ENCODE measurements at places on chromosomes 5 and 9.
A peak's percentile ranks its signal among the peaks of the same experiment; 100 is the strongest.

- no peak for DNase-seq
Observed at GRCh38 chr5:59065554-59065953, 482.7 kb downstream of the RAB3C start.

GRCh38 chr5:102753889-102754766 is 977 bp upstream of the PAM start:
- no peak for DNase-seq

DNA sequence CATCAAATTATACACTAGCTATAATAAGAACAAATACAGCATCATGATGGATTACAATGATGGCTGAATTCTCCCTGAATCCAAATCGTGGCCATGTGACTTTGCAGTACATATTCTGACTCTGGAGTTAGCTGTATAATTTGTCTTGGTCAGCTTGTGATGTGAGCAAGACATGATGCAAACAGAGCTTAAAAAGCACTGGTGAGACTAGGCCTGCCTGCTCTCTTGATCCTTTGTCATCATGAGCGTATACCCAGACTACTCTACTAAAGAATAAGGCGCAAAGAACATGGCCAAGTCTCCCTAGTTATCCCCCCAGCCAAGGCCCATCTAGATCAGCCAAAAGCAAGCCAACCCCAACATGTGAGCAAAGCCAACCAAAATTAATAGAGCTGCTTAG is 34.7 kb upstream of the IFNE start:
- DNase-seq: no peak

DNA sequence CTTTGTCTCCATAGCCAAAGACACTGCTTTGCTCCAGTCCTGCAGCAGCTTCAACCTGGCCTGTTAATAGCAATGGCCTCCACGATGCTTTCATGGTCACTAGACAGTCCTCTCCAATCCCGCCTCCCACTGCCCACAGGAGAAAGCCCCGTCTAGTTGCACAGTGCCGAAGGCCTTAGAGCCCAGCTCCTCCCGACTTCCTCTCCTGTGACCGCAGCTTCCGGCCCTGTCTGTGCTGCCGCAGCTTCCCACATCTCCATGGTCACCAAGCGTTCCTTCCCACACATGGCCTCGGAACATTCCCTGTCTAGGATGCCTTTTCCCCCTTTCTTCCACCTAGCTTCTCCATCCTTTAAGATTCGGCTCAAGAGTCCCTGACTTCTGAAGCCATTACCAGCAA is 23.4 kb downstream of the PCA3 start:
- DNase-seq: no peak

GRCh38 chr9:117744369-117744768 is 40.2 kb downstream of the TLR4 start:
- DNase-seq: no peak

DNA sequence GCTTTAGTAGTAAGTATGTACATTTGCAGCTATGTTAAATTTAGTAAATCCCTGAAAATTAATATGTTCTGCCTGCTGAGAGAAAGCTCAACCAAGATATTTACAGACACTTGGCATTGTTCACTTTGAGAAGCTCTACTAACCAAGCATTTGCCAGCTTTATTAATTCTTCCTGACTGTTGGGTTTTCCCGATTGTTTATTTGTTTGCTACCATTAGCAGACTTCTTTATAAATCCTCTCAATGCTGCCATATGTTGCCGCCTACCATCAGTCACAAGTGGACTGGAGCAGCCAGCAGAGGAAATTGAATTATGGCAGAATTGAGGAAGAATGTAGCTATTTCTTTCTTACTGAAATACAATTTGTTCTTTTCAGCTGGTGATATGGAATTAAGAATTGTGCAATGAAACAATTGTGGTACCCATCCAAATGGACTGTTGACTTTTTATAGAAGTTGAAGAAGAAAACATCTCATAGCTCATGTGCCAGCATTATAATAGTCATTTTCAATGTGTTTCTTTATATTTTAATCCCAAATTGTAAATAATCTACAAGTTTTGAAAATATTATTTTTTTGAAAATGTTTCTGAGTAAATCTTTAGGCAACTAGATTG is 588.7 kb upstream of the CDH6 start:
- DNase-seq: no peak

- no peak for DNase-seq
Observed at GRCh38 chr5:124410539-124411488, 335.6 kb downstream of the ZNF608 start.

- DNase-seq: no peak
Observed at GRCh38 chr5:127723571-127723970, 20.4 kb downstream of the CCDC192 start.

- no peak for DNase-seq
Observed at GRCh38 chr9:36878986-36879982, 154.8 kb downstream of the PAX5 start.

GRCh38 chr5:174642816-174643405 is 81.5 kb upstream of the MSX2 start:
- DNase-seq: no peak

DNA sequence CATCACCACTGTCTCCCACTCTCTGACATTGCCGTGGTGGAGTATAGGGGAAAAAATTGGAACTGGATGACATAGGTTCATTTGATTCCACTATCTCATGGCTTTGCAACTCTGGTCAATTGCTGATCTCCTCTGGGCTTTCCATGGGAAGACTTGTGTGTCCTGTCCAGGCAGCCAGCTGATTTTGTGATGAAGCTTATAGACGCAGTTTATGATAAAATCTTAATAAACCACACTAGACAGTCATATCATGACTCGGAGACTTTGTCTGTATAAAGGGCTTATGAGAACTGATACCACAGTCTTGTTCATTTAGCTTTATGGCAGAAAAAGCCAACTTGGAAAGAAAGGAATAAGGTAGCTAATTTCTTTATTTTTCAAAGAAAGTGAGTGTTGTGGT is 296.5 kb downstream of the MAST4 start:
- no peak for DNase-seq

DNA sequence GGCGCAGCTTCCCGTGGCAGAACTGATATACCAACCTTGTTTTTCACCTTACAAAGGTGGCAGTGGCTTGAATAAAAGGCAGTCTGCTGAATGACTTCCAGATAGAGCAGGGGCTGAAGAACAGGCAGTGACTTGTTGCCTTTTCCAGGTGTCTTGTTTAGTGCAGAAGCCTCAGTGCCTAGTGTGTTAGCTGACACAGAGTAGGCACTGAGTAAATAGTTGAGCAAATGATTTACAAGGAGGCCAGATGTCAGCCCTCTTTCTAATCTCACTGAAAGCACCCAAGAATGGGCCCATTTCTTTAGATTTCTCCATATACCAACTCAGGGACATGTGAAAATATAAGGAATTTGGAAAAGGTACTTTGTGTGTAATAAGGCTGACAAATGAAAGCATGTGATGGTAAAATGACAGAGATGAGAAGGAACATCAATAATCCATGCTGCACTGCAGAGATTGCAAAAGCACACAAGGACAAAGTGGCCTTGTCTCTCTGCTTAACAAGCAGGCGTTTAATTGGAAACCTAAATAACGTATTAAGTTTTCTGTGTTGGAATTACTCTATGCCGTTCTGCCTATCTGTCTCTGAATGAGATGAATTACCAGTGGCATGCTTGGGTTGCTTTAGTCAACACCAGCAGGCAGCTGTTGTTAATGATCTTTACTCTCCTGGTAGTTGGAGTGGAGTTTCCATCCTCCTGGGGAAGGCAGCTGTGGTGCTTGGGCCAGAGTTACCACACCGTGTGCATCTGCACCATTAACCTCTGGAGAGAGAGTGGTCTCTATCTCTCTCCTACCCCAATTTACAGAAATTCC is 360.1 kb upstream of the C9orf72 start:
- no peak for DNase-seq

GRCh38 chr5:122602700-122603099 is 172.2 kb upstream of the SNX2 start:
- no peak for DNase-seq

- DNase-seq: no peak
Observed at GRCh38 chr5:6365977-6366590, 12.3 kb downstream of the MED10 start.

- DNase-seq: no peak
Observed at GRCh38 chr9:20562051-20562450, 60.2 kb downstream of the MLLT3 start.

- no peak for DNase-seq
Observed at GRCh38 chr5:154793599-154794524, 38.7 kb downstream of the LARP1 start.

DNA sequence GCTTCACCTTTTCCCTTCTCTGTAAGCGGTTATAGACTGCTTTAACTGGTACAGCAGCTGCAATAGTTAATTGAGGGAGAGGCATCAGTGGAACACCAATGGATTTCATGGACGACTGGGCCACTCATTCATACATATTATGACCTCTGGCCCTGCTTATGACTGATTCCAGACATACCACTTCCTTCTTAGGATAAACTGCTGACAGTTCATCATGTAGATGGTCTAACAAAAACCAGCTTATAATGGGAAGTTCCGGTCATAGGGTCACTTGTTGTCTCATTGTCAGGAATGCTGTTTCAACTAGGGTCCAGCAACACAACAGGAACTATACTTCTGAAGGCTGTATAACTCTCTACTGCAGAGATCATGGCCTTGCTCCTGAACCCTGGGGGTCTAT is 265.2 kb upstream of the RASA1 start:
- no peak for DNase-seq

DNA sequence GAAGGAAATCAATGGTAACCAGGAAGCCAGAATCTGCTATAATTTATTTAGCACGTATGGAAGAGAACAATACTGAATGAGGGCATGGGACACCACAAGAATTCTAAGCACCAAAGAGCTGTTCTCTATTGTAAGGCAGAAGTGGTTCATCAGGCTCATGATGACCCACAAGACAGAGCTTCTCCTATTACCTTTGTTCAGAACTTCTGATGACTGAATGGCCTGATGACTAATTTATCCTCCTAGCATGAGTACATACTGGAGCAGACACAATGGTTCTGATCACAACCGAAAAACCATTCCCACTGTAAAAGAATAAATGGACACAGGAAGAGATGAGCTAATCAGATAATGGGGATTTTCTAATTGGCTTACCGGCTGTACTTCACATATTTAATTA is 329.8 kb upstream of the PDE4D start:
- DNase-seq: no peak

- no peak for DNase-seq
Observed at GRCh38 chr5:68126886-68127285, 88.7 kb upstream of the PIK3R1 start.

DNA sequence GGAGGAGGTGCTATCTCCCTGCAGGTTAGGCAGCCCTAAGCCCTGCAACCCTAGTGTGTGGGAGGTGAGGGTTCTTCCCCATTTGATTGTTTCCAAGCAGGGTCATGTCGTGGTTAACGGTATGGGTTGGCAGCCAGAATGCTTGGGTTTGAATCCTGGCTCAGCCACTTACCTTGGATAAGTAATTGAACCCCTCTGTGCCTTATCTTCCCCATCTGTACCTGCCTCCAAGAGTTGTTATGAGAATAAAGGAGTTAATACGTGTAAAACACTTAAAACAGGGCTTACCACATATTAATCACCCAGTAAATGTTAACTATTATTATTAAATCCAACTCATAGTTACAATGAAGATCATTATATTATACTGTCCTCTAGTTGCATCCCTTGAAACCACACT is 52.2 kb upstream of the SPATA31E1 start:
- no peak for DNase-seq

- DNase-seq: no peak
Observed at GRCh38 chr5:53233645-53234405, 124.3 kb upstream of the MOCS2 start.

DNA sequence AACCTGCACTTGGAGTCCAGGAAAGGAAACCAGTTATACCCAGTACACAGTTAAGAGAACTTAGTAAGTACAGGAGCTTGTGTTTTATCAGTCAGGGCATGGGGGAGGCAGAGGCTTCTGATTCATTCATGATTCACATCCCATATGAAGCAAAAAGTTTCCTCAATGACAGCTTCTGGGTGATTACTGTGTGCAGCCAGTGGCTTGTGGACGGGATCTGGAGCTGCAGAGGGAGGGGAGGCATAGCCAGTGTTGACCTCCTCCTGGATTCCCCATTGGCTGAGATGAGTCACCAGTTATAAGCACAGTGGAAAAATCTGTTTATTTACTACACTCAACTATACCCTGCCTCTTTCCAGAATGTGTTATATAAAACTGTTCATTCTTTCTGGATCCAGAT is 17.7 kb downstream of the IL31RA start:
- no peak for DNase-seq

GRCh38 chr5:89936576-89936975 is 473.0 kb downstream of the CETN3 start:
- DNase-seq: no peak

GRCh38 chr9:77896938-77897667 is 134.5 kb downstream of the GNAQ start:
- peak; percentile 23 for DNase-seq

DNA sequence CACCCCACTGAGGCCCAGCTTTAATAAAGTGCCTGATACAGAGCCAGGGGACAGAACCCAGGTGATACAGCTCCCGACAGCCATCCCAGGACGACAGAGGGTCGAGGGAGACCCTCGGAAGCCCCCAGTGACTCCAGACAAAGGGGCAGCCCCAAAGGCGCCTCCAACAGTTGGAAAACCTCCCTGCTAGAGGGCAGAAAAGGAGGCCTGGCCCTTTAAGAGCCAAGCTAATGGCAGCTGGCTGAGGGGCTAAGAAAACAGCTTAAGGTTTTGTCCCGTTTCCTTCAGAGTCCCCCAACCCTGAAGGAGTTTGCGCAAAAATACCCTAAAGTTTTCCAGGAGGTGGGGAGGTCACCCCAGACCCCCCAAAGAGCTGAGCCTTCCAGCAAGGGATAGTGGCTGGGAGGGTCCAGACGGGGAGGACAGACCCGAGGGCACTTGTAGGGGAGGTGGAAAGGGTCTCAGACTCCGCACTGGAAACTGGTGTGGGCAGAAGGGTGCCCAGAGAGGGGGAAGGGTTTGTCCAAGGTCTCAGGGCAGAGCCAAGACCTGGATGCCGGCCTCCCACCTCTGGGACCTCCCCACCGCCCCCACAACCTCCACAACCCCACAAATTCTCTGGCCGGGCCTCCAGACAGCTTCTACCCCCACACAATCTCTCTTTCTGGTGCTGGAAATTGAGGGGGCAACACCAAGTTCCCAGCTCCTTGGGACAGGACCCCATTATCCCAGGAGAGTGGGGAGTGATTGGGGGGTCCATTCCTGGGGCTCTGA is 8.2 kb upstream of the AK1 start:
- no peak for DNase-seq

- DNase-seq: no peak
Observed at GRCh38 chr9:92164975-92165374, 49.8 kb upstream of the SPTLC1 start.

DNA sequence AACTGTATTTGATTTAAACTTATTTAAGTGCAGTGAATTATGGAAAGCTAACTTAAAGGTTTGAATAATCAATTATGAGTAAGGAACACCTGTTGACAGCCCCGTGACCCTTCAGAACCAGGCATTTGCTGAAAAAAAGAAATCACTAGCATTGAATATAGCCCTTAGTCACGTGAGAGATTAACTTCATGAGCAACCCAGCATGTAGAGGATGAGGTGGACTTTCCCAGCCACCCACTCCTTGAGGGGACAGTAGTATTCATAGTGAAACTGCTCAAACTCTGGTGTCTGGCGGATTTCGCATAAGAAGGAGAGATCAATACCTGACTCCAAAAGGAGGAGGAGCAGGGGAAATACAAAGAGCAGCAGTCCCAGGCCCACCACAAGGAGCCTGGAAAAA is 184.8 kb upstream of the RASEF start:
- no peak for DNase-seq

All from midbrain (tissue), 1 donor.